CD4-positive, alpha-beta T cell (primary cell): ENCODE measurements at places on chromosomes 16 and 17.

GRCh38 chr16:69831212-69832123 lies 69.3 kb downstream of the WWP2 start:
- no peak for DNase-seq

- DNase-seq: no peak
These were observed 426.6 kb downstream of the MAF start for GRCh38 chr16:79173919-79174318.

- DNase-seq: no peak
These were observed 58.3 kb downstream of the USP32 start for GRCh38 chr17:60333628-60334031.

GRCh38 chr16:72969146-72969545 lies 78.8 kb downstream of the ZFHX3 start:
- DNase-seq: no peak

DNA sequence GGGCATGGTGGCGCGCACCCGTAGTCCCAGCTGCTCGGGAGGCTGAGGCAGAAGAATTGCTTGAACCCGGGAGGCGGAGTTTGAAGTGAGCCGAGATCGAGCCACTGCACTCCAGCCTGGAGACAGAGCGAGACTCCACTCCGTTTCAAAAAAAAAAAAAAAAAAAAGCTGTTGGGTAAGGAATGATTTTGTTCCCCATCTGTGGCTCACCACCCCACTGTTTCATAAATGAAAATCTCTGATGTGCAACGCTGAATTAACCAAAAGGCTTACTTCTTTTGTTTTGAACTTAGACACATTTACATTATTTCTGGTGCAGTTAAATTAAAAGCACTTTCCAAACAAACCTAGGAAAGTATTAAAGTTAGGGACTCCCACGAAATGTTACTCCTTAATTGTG lies 1.2 kb upstream of the METTL9 start:
- no peak for DNase-seq

DNA sequence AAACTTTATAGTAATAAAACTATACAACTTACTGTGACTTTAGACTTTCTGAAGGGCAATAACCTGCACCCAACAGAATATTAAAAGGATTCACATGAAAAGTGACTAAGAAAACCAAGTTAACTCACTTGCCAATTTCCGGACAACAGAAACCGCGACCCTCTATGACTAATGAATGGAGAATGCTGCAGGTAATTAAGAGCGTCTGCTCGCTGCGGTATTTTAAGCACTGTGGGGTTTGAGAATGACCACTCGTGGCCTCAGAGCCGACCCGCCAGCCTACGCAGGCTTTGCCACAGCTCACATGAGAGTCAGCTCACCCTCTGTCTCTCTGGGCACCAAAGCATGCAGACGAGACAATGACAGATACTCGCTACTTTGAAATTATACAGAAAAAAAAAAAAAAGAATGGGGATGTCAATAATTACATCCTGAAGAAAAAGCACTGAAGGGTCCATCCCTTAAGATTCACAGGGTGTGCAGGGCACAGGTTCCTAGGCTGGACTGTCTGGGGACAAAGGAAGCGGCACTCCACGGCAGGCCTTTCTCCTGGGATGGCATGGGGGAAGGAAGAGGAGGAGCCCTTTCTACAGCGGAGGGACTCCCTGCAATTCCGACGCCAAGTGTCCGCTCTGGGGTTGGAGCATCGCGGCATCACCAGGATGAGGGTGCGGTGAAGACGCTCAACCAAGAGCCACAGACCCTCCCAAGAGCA lies 35.0 kb downstream of the ZCCHC14 start:
- no peak for DNase-seq

DNA sequence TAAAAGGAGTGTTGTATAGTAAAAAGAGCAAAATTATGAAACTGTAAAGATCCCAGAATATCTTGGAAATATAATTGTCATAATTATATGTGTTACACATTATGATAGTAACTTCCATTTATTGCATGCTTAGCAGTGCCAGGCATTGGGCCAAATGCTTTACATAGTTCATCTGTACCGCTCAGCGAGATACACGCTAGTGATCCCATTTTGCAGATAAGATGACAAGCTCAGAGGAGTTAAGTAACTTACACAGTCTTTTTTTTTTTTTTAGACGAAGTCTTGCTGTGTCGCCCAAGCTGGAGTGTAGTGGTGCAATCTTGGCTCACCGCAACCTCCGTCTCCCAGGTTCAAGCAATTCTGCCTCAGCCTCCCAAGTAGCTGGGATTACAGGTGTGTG lies 6.8 kb upstream of the EZH1 start:
- no peak for DNase-seq
